ENCODE measurements at places on chromosomes 13 and 19.

DNA sequence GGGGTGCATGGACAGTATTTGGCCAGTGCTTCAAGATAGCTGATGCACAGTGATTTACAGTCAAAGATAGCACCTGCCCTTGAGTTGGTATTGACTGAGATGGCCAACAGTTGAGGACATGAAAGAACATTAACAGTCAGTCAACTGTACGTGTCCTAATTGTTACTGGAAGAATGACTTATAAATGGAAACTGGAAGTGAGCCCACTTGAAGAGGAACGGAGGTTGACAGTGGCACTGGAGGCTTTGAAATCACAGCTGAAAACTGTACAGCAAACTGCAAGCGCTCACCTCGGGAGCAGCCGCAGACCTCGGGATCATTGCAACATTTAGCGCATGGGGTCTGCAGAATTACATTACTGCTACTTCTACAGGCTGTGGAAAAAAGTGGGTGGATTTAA, 77.1 kb downstream of the GGACT start:
- H3K36me3 ChIP-seq, result no peaks in the 10 kb centered on the region
- no peak overlapping the region for H3K4me3 ChIP-seq
- peaks cover 14% of the 10 kb centered on the region for H3K27me3 ChIP-seq
- no peak for DNase-seq
- H3K27ac ChIP-seq, result no peak overlapping the region
- H3K4me1 ChIP-seq, result peaks cover 22% of the 10 kb centered on the region

DNA sequence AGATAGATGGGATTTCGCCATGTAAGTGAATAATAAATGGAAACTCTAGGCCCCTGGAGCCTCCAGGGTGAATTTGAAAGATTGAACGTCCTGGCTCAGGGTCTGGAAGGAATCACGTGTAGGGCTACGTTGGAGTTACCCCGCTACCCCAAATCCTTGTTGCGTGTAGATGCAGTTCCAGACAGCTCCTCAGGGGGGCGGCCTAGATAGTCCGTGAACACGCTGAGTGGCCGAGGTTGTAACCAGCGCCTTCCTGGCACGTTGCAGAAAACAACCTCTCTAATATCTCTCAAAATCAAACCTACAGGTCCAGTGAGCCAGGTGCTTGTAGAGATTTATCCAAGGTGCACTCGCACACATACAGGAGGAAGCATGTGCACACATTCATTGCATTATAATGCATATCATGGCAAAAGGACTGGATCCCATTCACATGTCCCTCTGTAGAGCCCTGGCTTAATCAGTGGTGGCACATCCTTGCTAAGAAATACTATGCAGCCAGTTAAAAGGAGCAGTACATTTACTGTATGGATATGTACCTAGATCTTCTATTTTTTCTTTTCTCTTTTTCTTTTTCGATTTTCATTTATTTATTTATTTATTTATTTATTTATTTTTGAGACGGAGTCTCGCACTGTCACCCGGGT, 2.5 kb upstream of the KEAP1 start:
- peaks cover 7% of the 10 kb centered on the region for H3K36me3 ChIP-seq
- peaks cover 37% of the 10 kb centered on the region for H3K4me1 ChIP-seq
- peak overlapping the region; percentile 25 for H3K4me3 ChIP-seq
- H3K27ac ChIP-seq, result no peak overlapping the region

- H3K27ac ChIP-seq, result no peak overlapping the region
- no peaks in the 10 kb centered on the region for H3K27me3 ChIP-seq
- no peaks in the 10 kb centered on the region for H3K4me1 ChIP-seq
- DNase-seq, result no peak
Measured at GRCh38 chr13:59771272-59771671, 392.5 kb downstream of the DIAPH3 start.

DNA sequence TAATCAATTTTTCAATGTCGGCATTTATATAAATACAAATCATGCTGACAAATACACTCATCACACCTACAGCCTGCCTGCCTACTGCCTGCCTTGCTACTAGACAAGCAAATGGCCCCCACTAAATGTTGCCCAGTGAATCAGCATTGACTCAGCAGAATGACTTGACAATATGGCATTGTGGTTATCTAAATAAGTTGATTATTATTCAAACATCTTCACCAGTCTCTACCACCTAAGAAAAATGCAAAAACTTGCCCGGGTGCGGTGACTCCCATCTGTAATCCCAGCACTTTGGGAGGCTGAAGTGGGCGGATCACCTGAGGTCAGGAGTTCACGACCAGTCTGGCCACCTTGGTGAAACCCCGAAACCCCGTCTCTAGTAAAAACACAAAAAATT, 296.1 kb downstream of the PCDH9 start:
- H3K27me3 ChIP-seq, result no peaks in the 10 kb centered on the region
- no peaks in the 10 kb centered on the region for H3K4me1 ChIP-seq
- no peaks in the 10 kb centered on the region for H3K36me3 ChIP-seq

- H3K27me3 ChIP-seq, result no peaks in the 10 kb centered on the region
- H3K27ac ChIP-seq, result no peak overlapping the region
- H3K4me3 ChIP-seq, result no peak overlapping the region
- H3K36me3 ChIP-seq, result no peaks in the 10 kb centered on the region
- H3K4me1 ChIP-seq, result no peaks in the 10 kb centered on the region
Measured at GRCh38 chr19:28210886-28211285, 1002.1 kb downstream of the UQCRFS1 start.

DNA sequence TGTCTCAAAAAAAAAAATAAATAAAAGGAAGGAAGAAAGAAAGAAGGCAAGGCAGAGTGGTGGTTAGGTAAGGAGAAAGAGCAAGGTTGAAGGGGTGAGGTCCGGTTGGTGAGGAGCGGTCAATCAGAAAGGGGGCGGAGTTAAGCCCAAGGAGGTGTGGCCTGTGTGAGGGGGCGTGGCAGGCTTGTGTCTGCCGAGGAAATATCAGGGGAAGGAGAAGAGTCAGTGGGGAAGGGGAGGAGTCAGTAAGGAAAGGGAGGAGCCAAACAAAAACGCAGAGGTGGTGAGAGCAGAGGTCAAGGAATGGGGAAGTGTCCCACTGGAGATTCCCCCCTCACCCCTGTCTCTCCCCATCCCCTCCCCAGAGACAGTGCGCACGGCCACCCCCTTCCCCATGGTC, 5.9 kb downstream of the CACNG7 start:
- H3K27ac ChIP-seq, result no peak overlapping the region
- H3K27me3 ChIP-seq, result peaks cover 17% of the 10 kb centered on the region
- DNase-seq, result no peak
- no peaks in the 10 kb centered on the region for H3K36me3 ChIP-seq
- H3K4me1 ChIP-seq, result no peaks in the 10 kb centered on the region
